Astrocyte (in vitro differentiated cells and primary cell): ENCODE measurements at places on chromosomes 13 and 19. TPM values are rescaled to one million over a fixed set of nuclear protein-coding genes. Genes with fewer than 3 reads are reported as not detected.

- no peak for DNase-seq
Measured at GRCh38 chr19:2488405-2488941, 12.5 kb downstream of the GADD45B start.

CRTC1 gene
- 8.4 and 8.8 TPM in 2 replicates for total RNA-seq

DNA sequence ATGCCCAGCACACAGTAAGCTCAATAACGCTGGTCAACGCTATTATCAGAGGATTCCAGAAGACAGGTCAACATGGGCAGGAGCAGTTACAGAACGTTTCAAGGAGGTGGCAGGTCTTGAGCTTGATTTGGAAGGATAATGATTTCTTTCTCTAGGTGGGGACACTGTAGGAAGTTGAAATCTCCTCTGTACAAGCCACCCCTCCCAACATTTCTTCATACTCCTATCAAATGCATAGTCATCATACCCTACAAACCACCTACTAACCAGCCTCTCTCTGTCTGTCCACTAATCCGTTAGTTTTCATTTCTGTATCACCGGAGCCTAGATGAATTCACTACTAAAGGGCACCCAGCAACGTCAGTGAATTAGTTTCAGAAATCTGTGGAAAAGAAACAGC is 1.3 kb downstream of the ATP7B start:
- no peak for DNase-seq

FXYD7 gene
- 0.65 TPM in 1 of 2 replicates, not detected in the other for total RNA-seq

DNA sequence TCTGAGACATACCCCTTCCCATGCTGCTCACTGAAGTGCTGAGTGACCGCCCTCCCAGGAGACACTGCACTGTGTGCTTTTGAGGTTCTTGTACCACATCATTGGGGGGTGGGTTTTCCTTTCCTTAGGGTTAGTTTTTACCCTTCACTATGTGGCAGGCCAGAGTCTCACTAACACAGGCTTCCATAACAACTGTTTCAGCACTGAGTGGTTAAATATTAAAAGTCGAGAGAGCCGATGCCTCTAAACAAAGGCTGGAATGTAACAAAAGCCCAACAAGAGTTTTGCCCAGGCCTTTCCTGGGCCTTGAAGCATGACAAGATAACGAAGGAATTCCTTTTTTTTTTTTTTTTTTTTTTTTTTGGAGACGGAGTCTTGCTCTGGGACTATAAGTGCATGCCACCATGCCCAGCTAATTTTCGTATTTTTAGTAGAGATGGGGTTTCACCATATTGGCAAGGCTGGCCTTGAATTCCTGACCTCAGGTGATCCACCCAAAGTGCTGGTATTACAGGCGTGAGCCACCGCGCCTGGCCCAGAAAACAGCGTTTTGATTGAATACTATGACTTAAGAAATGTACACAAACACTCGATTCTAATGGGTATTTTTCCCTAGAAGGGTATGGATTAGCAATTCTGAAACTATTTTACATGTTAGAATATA is 46.5 kb downstream of the ZNF823 start:
- DNase-seq = no peak

FFAR3 gene
- not detected in 2 replicates for total RNA-seq

PTGER1 gene
- total RNA-seq = 0.41 and 0.91 TPM in 2 replicates

- no peak for DNase-seq
Measured at GRCh38 chr13:89372193-89372592, 1701.0 kb downstream of the SLITRK5 start.

DNA sequence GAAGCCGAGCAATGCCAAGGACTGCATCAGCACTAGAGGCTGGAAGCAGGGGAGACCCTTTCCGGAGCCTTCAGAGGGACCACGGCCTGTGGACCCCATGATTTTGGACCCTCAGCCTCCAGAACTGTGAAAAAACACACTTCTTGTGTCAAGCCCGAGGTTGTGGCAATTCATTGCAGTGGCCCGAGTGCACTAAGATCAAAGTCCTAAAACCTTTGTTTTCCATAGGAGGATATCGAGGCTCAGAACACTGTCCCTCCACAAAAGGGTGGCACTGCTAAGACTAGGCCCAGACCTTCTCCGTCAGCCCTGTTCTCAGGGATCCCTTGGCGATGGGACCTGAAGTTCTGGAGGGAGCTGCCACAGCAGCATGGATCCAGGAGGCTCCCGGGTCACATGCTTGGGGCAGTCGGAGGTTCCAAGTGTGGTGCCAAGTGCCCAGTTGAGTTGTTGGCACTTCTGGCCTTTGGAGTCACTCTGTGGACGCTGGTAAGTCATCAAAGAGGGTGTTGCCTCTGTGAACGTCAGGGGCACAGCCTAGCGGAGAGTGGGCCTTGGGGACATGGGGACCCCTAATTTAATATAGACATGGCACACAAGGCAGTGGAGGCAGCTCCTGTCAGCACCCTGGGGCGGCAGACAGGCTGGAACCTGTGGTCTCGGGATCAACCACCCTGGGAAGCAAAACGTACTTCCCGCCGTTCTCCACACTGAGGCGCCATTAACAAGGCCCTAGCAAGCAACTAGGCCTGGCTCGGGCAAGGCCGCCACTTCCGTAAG is 199.2 kb downstream of the COL4A1 start:
- DNase-seq = no peak

DNA sequence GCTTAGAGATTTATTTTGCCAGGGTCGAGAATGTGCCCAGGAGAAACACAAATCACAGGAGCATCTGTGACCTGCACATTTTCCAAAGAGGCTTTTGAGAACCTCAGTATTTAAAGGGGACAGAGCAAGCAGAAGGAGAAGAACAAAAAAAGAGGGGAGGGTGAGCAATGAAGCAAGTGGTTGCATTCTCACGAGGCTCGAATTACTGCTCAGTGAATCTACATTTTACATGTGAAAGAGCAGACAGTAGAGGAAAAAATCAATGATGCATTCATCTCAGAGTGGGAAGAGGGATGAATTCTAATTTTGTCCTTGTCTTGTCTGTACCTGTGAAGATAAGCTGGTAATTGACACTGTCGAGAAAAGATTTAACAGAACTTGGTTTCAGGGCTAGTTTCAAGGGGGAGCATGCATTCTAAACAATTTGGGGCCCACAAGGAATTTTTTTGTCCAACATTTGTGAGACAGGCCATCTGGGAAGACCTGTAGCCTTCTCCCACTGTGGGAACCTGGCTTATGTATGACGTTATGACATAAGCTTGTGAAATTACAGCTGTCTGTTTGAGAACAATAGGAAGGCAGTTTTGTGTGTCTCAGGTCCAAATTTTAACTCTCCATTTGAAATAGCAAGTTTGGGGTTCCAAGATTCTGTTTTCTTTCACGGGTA is 855.1 kb downstream of the SLITRK5 start:
- no peak for DNase-seq

DNA sequence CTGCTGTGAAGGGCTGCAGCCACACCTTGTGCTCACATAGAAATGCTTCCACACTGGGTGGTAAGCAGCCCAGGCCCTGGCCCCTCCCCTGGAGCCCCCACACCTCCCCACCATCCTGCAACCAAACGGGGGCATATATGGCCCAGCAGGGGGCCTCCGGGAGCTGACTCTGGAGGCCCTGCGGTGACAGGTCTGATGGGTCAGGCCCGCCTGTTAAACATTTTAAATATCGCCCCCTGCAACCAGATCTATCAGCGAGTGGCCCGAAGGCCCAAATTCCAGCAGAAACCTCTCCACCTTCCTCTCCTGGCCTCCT is 48.0 kb upstream of the KATNAL1 start:
- no peak for DNase-seq

IZUMO1 gene
- not detected in 2 replicates for total RNA-seq

- DNase-seq = peak; percentile 87
Measured at GRCh38 chr13:98216135-98216565, 39.1 kb upstream of the RNF113B start.

GRCh38 chr19:48310227-48310626 is 15.1 kb upstream of the EMP3 start:
- DNase-seq = no peak
